NCI-H1092 (cell line): ENCODE measurements at places on chromosomes 2 and 18.

DNA sequence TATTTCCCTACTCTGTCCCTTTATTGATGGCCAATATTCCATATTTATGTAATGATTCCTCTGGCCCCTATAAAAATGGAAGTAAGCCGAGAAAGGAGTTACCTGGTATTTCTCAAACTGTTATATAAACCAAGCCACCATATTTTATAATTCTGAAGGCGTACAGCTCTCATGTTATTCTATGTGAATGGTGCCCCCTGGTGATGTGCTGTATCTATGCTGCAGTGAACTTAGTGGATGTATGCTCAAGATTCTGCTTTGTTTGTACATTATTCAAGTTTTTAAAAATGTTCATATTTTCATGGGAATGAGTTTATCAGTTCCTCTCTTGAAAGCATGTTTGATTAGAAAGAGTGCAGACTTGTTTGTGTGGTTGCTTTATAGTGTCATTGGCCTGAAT, 194.5 kb upstream of the LRRTM1 start:
- DNase-seq = no peak

- DNase-seq = no peak
Observed at GRCh38 chr2:84641021-84641420, 124.7 kb downstream of the DNAH6 start.

- DNase-seq = no peak
Observed at GRCh38 chr2:180505203-180505602, 475.2 kb upstream of the UBE2E3 start.

GRCh38 chr2:230864605-230865306, at the start of gene ITM2C:
Gene ITM2C (plus strand): TSS chr2:230864942. CDS start chr2:230865026, 84 bp downstream.
- DNase-seq = no peak

DNA sequence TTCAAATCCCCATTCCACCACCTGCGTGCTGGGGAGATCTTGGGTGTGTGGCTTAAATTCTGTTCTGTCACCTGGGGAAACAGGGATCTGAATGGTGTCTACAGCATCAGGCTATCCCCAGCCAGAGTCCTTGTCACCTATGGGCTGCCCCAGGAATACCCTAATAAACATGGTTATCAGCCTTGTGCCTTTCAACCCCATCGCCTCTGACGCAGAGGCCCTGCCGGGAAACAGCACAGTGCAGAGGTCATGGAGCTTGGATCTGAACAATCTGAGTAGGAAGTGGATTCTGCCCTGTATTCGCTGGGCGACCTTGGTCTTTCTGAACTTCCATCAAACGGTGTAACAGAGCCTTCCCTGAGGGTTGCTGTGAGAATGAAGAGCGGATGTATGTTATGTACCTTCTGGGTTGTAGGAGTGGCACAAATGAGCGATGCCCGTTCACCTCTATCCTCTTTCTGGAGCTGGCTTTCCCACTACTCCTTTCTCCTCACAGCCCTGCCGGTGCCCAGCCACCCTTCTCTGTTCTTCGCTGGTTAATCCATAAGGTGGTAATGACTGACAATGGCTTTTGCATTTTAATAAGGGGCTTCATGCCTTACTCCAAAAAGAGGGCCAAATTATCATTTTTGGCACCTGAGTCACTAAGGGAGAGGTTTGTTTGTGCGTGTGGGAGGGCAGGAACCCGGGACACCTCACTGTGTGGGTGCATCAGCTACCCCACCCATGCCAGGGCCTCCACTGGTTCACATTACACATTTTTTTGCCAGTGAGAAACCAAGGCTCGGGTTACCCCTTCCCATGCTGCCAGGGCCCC, 256.5 kb downstream of the MYCN start:
- no peak for DNase-seq

DNA sequence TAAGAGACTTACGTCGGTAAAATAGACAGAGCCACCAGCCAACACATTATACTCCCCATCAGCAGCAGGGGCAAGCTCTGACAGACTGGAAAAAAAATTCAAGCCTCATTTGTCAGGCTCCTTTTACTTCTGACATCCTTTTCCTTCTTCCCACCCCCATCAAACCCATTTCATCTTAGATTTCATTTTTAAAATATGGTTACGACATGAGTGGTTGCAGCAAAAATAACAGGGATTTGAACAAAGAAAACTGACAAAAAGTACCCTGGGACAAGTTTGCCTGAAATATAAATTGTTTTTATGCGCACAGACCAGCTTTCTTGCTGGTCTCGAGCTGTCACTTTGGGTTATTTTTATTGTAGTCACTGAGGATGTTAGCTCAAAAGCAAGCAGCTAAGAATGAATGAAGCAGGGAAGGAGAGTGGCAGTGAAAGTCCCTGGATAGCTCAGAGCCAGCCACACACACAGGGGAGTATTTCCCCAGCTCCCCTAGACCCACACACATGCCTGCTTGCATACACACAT, 30.7 kb upstream of the LINC00305 start:
- no peak for DNase-seq

DNA sequence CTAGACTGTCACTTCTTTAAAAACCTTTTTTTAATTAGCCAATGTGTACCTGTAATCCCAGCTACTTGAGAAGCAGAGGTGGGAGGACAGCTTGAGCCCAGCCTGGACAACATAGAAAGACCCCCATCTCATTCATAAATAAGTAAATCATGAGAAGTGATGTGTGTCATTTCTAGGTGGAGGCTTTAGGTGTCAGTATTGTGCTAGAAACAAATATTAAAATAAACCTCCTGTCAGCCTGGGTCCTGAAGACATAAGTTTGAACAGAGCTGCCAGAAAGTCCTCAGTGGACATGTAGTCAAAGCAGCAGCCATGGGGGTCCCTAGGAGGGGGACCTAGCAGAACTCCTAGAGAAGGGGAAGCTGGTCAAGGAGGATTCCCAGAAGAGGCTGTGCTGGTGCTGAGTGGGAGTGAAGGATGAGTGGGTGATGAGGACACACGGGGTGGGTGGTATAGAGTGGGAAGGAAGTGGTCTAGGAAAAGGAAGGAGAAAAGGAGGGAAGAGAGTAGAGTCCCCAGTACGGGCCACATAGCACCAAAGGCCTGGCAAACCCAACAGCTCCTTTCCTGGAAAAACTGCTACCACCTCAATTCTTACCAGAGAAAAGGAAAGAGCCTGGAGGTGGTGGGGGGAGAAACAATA, 316.6 kb upstream of the NCKAP5 start:
- no peak for DNase-seq

DNA sequence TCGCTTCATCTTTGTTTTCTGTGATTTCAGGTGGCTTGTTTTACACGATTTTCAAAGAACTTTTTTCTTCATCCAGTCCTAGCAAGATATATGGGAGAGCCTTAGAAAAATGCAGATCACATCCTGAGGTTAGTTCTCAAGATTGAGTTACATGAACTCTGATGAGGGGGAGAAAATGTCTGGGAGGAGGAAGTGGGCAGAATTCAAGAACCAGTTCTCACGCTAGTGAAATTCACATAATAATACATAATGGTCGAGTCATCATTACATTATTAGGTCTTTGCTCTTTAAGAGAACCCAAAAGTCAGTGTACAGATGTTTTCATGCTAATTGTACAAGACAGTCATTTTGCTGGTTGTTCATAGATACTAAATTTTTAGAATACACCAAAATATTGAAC, 7.0 kb downstream of the TIMM21 start:
- no peak for DNase-seq

- DNase-seq = no peak
Observed at GRCh38 chr2:180992994-180993393, 12.6 kb downstream of the UBE2E3 start.

DNA sequence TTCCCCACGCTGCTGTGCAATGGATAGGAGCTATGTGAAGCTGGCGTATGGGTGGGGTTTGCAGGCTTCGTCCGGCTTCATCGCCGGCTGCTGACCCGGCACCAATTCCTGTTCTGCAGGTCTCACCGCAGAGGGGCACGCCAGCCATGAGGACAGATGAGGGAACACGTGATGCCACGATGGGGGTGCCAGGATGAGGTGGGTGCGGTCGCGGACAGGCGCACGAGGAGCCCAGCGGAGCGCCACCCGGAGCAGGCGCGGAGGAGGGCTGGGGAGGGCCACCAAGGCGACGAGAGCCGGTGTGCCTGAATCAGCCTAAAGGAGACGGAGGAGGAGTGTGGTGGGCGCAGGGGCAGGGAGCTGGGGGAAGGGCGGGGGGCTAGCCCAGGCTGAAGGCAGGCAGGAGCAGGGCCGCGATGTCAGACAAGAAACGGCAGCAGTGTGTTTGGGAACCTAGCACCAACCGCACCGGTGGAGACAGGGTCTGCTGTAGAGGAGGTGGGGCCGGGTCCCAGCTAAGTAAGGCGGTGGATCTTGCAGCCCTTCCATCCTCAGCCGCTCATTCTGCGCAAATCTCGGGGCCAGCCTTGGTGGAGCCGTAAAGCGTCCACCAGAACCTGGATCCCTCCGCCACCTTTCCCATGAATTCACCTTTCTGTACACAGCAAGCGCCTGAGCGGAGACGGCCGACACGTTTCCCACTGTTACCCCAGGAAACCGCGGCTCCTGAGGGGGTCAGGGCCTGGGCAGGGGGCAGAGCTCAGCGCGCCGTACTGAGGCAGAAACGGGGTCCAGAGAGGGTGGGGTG, 17.0 kb upstream of the CD8A start:
- DNase-seq = peak; percentile 43

DNA sequence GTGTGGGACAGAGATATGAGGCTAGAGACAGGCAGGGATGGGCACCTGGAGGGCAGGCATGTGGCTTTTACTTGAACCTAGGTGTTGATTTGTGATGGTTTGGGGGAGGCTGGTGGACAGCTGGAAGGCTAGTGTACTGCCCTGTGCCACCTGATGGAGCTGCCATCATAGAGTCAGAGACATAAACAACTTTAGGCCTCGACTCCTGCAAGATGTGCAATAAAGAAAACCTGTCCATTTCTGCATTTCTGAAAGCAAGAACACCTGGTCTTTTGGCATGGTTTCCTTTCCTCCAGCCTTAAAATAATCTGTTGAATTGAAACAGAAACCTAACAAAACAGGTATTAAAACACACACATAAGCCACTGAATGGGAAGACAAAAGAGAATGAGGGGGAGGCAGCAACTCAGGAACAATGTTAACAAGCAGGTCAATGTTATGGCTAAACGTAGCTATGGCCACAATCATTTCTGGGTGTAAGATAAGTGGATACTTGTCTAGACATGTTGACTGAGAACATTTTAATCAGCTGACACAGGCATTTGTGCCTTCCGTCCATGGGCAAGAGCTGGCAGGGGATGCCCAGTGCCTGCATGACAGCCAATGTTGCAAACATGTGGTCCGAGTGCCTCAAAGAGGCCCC, 87.8 kb downstream of the KCTD1 start:
- DNase-seq = peak; percentile 31

- DNase-seq = no peak
Observed at GRCh38 chr2:12712881-12713280, 3.9 kb upstream of the TRIB2 start.

GRCh38 chr2:32712870-32713269, 85.0 kb downstream of the TTC27 start:
- DNase-seq = no peak

- no peak for DNase-seq
Observed at GRCh38 chr18:12305211-12305610, 2.8 kb upstream of the TUBB6 start.

- no peak for DNase-seq
Observed at GRCh38 chr18:59814891-59815290, 84.9 kb upstream of the PMAIP1 start.

DNA sequence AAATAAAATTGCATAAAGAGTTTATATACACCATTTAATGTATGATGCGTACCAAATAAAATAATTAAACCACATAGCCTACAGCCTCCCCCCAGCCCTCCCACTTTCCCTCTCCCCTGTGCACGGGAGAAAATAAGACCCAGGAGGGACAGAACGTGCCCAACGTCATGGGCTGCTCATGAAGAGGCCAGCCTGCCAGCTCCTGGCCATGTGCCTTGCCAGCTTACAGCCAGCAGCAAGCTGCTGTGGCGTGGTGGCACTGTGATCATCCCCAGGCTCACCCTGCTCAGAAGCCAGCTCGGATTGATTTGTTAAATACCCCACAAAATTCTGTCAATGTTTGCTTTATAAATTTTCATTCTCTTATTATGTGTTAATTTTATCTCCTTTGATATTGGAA, 7.6 kb downstream of the GPR148 start:
- no peak for DNase-seq

- DNase-seq = no peak
Observed at GRCh38 chr18:35227254-35227653, 13.6 kb upstream of the ZNF397 start.

- DNase-seq = no peak
Observed at GRCh38 chr2:95005726-95006125, 19.8 kb upstream of the MAL start.

DNA sequence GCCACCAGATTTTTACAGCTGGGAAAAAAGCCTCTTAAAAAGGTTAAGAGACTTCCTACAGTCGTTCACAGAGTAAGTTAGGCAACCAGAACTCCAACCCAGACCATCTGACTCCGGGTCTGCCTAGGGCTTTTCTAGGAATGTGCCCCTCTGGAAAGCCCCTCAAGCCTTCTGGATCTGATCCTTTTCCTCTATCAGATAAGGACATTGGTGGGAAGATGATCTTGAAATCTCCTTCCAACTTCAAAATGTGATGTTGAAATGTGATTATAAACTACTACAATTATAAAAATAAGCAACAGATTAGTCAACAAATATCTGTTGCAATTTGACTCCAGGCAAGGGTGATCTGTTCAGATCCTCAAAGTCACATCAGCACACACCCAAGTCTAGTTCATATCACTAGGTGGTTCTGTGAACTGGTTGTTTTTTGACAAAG, 270.4 kb downstream of the ARHGAP15 start:
- no peak for DNase-seq

GRCh38 chr2:217360781-217361482, 501.1 kb upstream of the TNP1 start:
- DNase-seq = no peak

GRCh38 chr2:181308766-181309515, 148.2 kb upstream of the ITGA4 start:
- DNase-seq = no peak

DNA sequence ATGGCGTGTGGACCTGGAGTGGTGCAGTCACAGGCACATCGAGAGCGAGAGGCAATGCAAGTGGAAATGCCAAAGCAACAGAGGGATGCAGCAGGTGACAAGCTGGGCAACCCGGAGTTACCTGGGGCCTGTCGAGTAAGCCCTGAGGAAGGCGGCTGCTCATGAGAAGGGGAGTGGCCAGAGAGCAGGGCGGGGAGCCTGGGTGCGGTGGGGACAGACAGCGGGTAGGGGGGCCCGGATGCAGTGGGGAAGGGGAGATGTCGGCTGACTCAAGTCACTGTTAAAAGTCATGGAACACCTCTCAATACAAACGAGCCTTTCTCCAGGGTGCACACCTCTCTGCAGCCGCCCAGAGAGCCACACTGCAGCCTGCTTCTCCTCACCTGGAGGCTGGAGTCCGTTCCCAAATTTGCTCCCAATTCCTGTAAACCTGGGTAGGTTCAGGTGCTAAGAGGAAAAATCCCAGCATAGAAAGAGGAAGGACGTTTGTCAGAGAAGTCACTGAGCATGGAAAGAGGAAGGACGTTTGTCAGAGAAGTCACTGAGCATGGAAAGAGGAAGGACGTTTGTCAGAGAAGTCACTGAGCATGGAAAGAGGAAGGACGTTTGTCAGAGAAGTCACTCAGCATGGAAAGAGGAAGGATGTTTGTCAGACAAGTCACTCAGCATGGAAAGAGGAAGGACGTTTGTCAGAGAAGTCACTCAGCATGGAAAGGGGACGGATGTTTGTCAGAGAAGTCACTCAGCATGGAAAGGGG, 71.7 kb upstream of the TWIST2 start:
- no peak for DNase-seq

GRCh38 chr2:174577967-174578589, 19.5 kb downstream of the WIPF1 start:
- no peak for DNase-seq

GRCh38 chr2:239778042-239778851, 246.9 kb downstream of the NDUFA10 start:
- no peak for DNase-seq

- DNase-seq = peak; percentile 48
Observed at GRCh38 chr2:119641562-119642258, 37.3 kb upstream of the TMEM177 start.
